ENCODE measurements at places on chromosomes 7 and 10. TPM values are rescaled to one million over a fixed set of nuclear protein-coding genes. Genes with fewer than 3 reads are reported as not detected.
A peak's percentile ranks its signal among the peaks of the same experiment; 100 is the strongest.

- peak; percentile 94 for DNase-seq
Measured at GRCh38 chr7:44867073-44867995, 18.0 kb downstream of the PURB start.

DNA sequence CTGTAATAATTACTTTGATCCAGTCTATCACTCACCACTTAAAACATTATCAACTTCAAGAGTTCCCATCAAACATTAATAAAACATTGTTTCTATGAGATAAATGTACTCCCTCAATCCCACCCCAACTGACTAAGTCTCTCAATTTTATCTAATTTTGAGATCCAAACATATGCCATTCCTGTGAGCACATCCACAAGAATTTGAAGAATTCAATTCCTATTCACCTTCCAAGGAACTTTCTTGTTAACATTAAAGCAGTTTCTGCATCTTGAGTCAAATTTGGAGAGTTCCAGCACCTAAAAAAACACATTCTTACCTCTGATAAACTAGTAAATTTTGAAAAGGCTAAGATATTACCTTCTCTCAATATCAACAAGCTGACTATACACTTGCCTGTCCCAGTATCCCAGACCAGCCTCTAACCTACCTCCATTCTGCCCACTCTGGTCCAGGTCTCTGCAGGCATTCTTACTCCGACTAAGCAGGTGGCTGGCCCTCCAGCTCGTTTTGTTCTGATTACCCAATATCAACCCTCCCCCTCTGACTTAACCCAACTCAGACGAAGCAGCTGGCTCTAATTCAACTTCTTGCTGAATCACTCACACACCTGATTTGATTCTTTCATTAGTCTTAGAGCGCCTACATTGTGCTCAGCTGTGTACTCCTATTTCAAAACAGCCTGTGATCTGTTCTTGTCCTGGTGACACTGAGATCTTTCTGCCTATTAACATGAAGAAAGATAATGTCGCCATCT, 275.2 kb downstream of the IPMK start:
- no peak for DNase-seq

SKIDA1 gene
- not detected for total RNA-seq

TMEM178B gene
- 0.25 TPM for total RNA-seq

NUB1 gene
- total RNA-seq: 43.4 TPM

- no peak for DNase-seq
Measured at GRCh38 chr10:52129410-52130178, 184.5 kb upstream of the DKK1 start.

GRCh38 chr7:31363051-31363450, 22.5 kb upstream of the NEUROD6 start:
- no peak for DNase-seq

DNA sequence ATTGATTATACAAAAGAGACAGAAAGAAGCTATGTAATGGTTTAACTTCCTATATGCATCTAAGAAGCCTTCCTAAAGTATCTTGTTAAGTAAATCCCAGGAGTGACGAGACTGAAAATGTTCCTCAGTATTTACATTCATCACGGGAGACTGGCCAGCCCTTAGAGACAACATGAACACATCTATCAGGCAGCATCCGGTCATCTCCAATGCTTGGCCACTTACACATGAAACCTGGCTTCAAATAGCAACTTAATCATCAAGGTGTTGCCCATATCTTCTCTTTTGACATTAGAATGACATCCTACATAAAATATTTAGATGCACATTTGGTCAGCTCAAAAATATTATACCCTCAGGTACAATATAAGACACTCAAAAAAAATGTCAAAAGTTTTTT, 33.8 kb downstream of the ERCC6 start:
- DNase-seq: no peak

- DNase-seq: no peak
Measured at GRCh38 chr10:78996792-78997129, 72.0 kb upstream of the ZMIZ1 start.

DNA sequence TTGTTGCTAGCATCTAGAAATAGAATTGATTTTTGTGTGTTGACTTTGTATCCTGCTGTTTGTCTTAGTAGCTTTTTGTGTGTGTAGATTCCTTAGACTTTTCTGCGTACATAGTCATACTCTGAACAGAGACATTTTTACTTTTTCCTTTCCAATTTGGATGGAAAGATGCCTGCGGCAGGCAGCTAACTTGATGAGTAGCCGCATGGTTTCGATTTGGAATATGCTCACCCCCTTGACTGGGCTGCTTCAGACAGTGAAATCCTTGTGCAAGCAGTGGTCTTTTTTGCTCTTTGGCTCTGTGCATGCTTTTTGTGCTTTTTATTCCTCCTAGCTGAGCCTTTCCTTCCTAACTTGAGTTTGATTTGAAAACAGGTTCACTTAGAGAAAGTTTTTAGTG, 71.8 kb downstream of the HHEX start:
- DNase-seq: peak; percentile 51

POLR2J2 gene
- 0.43 TPM for total RNA-seq

DNA sequence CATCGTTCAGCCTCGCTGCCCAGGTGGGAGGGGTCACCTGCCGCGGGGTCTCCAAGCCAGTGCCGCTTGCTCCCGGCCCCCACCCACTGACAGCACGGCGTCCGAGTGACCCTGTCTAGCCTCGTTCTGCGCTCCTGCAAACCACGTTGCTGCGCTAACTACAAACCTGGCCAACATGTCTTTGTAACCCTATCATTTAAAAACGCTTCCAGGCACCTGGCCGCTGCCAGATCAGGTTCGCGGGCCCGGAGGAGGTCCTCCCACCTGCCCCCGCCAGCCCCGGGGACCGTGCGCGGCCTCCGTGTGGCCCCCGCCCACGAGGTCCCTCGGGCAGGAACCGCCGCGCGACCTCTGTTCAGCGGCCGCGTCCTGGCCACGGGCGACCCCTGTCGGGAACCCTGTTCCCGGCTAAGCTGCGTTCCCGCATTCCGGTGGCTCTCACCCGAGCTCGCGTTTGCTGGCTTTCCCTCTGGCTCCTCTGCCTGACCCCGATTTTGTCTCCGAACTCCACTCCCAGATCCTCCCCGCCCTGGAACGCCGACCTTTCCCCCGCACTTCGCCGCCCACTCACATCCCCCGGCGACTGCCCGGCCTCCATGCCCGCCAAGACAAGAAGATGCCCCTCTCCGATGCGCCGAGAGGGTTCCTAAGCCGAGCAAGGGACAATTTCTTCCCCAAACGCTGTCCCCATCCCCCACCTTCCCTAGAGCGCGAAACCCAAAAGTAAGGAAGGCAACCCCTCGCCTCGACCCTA, 2.4 kb downstream of the SFMBT2 start:
- peak; percentile 56 for DNase-seq

GRCh38 chr7:52961084-52961483, 74.3 kb upstream of the POM121L12 start:
- DNase-seq: no peak

HTRA1 gene
- total RNA-seq: 405 TPM

DNA sequence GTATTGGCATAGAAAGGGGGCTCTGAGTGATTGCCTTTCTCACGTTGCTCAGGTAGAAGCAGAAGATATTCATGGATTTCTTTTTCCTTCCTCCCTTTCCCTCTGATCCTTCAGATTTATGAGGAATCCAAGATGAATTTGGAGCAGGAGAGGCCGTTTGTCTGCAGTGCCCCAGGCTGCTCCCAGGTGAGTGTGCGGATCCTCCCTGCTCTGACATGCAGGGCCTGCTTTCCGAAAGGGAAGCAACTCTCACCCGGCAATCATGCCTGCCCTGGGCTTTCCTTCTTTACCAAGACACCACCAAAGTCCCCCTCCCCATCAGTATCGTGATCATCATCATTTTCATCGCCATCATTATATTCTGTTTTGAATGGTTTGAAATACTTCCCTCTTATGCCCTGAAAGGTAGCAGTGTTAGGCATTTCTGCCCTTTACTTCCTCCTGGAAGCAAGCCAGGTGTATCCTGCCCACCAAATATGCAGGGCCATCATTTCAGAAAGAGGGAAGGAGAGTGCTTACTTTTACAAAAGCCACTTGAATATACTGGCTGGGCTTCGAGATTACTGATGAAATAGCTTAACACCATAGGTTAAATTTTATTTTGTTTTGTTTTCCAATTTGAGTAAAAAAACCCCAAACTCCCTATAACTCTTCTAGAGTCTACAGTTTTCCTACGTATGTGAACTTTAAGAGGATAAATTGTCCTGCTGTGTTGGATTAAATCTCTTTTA, 75.9 kb downstream of the CREB5 start:
- DNase-seq: no peak

DNA sequence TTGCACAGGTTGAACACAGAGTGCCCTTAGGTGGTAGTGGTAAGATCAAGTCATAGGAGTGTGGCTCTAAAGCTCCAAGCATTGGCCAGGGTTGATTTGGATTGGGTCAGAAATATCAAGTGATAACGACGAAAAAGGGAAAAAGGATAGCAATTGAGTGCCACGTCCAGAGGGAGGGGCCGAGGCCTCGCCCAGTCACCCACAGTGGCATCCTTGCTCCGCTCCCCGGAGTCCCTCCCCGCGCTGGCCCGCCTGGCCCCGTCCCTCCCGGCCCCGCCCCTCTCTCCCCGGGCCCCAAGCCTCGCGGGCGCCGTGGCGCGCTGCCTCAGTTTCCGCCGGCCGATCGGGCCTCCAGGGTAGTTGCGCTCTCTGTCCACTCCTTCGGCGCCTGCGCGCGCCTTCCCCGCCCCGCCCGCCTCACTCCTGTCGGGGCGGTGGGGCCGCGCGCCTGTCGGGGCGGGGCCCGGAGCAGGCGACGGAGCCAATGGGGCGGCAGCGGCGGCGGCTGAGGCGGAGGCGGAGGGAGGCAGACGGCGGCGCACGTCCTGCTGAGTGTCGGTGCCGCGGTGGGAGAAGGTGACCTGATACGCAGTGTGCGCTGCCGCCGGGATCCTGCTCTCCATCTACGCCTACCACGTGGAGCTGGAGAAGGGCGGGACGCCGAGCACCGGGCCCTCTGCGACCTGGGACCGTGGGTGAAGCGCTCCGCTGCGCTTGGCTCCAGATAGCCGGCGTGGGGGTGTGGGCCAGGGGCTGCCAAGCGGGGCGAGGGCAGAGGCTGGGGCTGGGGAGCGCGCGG, 209.1 kb upstream of the ZNF722 start:
- DNase-seq: no peak

GRCh38 chr7:27160546-27161213, 4.2 kb upstream of the HOXA7 start:
- DNase-seq: peak; percentile 91

DNA sequence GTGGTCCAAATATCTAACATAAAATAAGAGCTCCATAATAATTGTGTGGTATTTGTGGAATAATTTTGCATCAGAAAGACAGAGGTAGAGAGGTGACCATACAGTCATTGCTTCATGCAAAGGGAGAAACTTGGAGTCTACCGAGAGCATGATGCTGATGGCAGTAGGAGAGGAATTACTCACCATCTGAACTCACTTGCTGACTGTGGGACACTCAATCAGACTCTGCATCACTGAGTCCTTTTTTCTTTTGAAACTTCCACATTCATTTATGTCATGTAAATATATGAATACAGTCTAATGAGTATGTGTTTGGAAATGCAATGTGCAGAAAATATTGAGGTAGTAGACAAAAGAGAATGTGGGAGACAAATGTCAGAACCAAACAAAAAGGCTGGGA, 933.8 kb downstream of the REEP3 start:
- no peak for DNase-seq

DNA sequence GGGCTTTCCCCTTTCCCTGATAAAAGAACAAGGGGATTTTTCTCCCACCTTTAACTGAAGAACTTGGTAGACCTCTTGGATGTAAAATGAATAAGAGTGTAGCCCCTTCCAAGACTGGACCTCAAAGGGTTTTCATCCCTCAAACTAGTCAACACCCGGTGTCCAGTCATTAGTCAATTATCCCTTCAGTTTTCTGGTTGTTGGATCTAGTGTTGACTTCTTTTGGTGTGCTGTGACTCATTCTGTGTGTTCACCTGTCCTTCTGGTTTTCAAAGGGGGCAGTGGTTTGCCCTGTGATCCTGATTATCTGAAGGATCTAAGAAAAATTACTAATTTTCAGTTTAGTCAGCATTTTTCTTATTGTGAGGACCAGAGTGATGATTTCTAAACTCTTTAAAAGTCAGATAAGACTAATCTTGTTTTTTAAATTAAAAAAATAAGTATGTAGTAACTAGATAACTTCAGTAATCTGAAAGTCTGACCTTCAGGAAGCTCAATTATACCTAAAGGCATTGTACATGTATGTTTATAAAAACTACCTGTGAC, 583.5 kb downstream of the CNTNAP2 start:
- DNase-seq: no peak

- peak; percentile 26 for DNase-seq
Measured at GRCh38 chr7:55105952-55106351, 87.1 kb downstream of the EGFR start.

ZNF467 gene
- total RNA-seq: not detected

Measured in GM23248 (cell line).